ENCODE measurements at places on chromosomes 16 and 17.
A peak's percentile ranks its signal among the peaks of the same experiment; 100 is the strongest.

DNA sequence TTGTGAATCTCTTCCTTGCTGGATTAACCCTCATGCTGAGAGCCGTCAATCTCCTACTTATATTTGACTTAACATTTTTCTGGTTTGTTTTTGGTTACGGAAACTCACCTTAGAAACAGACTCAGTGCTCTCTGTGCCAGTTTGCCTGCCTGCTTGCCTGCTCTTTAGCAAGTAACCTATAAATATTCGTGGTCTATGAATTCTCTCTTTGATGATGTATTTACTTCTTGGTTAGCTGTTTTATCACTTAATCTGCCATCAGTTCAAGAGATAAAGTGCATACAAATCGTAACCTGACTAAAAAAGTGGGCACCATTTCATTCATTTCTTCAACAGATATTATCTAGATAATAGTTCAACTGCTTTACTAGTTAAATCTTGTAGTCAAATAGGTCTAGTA is 26.7 kb downstream of the CYB5B start:
- DNase-seq: no peak

DNA sequence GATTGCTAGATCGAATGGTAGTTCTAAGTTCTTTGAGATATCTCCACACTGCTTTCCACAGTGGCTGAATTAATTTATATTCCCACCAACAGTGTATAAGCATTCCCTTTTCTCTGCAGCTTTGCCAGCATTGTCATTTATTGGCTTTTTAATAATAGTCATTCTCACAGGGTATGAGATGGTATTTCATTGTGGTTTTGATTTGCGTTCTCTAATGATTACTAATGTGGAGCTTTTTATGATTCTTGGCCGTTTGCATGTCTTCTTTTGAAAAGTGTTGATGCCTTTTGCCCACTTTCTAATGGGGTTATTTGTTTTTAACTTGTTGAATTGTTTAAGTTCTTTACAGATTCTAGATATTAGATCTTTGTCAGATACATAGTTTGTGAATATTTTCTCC is 36.5 kb upstream of the BCAS3 start:
- no peak for DNase-seq

DNA sequence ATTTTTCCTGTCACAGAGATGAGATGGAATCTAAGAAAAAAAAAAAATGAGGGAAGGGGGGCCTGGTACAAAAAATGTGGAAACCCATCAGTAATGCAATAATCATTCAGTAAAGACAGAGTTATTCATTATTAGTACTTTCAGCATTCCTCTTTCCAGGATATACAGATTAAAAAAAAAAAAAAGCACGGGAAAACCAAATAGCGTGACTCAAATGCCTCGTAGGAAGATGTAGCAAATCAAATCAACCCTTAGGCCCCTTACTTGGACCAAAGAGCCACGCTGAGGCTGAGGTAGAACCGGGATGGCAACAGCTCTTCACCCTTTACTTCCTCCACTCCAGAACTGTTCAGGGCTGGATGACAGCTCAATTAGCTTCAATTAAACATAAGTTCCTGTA is 52.5 kb downstream of the SMG6 start:
- DNase-seq: no peak

GRCh38 chr17:34368946-34369500 is 6.0 kb upstream of the CCL1 start:
- DNase-seq: no peak

DNA sequence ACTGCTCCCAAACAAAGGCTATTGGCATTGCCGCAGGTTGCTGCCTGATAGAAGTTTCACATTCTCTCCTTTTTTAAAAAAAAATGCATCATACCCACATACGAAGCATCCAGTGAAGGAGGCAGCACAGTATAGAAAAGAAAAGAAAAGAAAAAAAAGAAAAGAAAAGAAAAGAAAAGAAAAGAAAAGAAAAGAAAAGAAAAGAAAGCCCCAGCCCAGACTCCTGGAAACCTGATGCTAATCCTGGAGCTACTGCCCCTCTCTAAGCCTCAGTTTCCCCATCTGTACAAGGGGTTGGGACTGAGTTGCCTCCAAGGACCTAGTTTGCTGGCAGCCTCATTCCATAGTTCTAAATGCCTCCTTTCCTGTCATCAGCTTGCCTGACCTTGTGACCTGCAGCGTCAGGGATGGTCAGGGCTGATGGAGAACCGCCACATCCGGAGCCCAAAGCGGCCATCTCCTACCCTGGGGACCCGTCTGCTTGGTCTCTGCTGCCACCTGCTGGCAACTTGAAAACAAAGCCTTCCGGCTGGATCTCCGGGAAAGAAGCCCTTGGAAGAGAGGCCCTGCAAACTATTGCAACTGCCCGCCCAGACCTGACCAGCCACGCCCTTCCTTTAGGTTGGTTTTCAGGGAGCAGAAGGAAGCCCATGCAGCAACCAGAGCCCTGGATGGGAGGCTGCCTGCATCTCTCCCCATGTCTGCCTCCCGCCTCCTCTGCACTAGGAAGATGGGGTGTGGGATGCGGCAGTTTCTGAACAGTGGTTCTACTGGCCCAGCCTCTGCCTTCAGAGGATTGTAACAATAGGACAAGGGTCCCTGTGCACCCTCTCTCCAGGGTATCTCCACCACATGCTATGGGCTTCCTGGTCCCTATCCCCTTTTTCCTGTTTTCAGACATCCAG is 13.0 kb downstream of the AIPL1 start:
- DNase-seq: peak; percentile 73

GRCh38 chr17:32944248-32945020 is 16.5 kb downstream of the TMEM98 start:
- no peak for DNase-seq

- peak; percentile 22 for DNase-seq
These were observed 100.6 kb downstream of the PITPNC1 start for GRCh38 chr17:67477687-67478086.

DNA sequence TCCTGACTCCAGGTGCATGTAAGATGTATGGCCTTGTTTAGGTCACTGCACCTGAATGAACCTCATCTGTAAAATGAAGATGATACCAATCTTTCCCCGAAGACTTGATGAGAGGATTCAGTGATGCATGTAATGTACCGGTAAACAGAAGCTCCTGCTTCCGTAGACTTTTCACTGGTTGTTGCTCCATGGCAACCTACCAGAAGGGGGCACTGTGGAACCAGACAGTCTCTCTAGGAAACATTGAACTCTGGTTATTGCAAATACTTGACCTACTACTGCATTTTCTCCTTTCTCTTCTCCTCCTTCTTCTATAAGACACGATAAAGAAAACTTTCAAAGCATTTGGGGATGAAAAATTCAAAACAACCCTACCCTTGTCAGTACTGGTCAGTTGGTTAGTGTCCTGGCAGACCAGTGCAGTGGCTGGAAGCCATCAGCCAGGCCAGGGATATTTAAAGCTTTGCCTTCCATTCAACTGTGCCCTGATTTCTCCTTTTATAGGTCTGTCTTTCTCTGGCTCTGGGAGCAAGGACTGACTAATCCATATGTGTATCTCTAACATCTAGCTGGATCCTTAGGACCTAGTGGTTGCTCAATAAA is 667.4 kb upstream of the SALL1 start:
- DNase-seq: no peak

DNA sequence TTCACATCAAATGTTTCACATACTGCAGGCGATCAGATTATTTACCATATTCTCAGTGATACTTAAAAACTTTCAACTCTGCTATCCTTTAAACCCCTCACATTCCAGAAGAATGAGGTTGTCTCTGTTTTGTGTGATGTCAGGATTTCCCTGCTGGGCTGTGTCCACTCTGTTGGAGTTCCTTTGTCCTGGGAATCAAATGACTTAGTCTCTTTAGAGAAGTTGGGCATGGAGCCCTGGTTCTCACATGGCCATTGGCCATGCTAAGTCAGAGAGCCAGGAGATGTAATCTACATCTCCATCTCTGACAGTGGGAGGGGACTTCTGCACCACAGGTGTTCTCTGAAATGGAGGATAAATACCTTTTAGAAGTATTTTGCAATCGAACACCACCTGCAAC is 205.1 kb upstream of the MAF start:
- DNase-seq: no peak

GRCh38 chr17:2067608-2068024 is 12.7 kb downstream of the HIC1 start:
- no peak for DNase-seq

GRCh38 chr17:53193044-53193443 is 629.7 kb upstream of the KIF2B start:
- DNase-seq: no peak

GRCh38 chr17:77924757-77925336 is 33.7 kb upstream of the TNRC6C start:
- DNase-seq: no peak

GRCh38 chr16:10635365-10636021 is 55.1 kb upstream of the EMP2 start:
- DNase-seq: no peak

GRCh38 chr17:2357931-2358434 is 20.7 kb downstream of the SGSM2 start:
- DNase-seq: no peak

- no peak for DNase-seq
These were observed 31.3 kb upstream of the DDX52 start for GRCh38 chr17:37674511-37674910.

- no peak for DNase-seq
These were observed 28.9 kb downstream of the WIPF2 start for GRCh38 chr17:40247926-40248495.

- DNase-seq: no peak
These were observed 92.9 kb downstream of the C16orf78 start for GRCh38 chr16:49466529-49466831.

DNA sequence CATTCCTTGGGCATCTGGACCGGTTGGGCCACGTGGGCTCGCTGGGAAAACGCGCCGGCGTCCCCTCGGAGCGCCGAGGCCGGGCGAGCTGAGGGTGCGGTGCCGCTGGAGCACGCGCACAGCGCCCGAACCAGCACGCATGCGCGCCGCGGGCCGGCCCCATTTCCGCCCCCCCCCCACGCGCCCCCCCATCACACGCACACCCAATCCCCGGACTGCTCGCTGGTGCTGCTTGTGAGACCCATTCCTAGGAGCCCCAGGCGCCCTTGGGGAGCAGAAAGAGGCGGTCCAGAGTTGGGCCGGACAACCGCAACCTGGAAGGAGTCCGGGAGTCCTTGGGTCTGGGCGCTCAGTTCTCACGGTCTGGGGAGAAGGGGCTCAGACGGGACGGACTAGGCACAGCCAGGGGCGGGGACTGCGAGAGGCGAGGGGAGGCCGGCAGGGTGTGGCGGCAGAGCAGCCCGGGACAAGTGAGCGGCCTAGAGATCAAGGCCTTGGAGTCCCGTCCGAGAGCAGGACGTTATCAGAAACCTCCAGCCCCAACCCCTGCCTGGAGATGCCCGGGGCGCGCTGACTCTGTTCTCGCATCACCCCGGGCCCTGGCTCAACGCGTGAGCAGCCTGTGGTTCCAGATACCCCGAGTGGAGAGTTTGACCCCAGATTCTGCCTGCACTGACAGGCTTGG is 6.0 kb upstream of the CBX8 start:
- no peak for DNase-seq

DNA sequence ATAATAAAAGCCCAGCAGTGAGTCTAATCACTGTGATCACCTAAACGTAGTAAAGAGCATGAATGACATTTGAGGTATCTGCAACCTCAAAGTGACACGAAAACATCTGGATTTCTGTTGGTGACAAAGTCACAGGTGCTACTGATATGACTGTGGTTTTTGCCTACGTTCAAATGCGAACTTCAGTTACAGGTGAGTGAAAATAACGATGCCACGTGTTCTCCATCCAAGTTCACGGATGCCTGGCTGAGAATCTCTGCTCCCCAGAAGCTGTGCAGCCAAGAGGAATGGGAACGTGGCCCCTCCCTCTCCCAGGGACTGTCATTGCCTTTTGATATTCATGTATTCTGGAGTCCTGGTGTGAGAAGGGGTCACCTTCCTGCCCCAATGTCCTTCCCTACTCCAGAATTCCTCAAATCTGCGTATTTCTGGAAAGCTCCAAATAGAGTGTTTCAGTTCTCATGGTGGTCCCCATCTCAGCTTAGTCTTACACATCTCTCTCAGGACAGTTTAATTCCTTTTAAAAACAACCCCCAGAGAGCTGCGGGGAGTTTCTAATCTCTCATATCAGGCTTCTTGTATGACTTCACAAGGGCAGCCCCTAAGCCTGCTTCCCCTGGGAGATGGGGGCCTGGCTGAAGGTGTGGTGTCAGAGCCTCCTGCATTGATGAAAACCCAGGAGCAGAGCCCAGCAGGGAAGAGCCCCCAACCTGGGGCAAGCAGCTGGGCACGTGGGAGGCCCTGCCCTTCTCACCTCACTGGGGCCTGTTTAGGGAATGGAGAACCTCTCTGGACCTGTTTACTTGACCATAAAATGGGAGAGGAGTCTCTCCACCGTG is 25.8 kb downstream of the PIK3R5 start:
- no peak for DNase-seq

GRCh38 chr16:87437911-87438610 is 45.9 kb downstream of the MAP1LC3B start:
- no peak for DNase-seq

DNA sequence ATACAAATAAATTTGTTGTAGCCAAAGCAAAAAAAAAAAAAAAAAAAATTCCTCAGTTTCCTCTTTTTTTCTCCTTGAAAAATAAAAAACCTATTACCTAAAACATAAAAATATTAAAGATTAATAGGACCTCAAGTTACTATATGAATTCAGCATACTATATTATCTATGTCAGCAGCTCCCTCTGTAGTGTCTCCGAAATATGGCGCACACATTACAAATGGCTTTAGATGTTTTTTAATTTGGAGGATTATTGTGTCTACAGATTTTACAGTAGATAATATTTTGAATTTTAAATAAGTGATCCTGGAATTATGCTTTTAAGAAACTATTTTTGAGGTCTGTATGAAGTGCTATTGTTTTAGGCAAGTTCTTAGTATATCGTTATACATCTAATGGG is 94.4 kb downstream of the NLK start:
- DNase-seq: no peak

- DNase-seq: no peak
These were observed 29.9 kb downstream of the PIEZO1 start for GRCh38 chr16:88754912-88755744.

GRCh38 chr16:81995651-81996050 is 15.6 kb downstream of the SDR42E1 start:
- no peak for DNase-seq

DNA sequence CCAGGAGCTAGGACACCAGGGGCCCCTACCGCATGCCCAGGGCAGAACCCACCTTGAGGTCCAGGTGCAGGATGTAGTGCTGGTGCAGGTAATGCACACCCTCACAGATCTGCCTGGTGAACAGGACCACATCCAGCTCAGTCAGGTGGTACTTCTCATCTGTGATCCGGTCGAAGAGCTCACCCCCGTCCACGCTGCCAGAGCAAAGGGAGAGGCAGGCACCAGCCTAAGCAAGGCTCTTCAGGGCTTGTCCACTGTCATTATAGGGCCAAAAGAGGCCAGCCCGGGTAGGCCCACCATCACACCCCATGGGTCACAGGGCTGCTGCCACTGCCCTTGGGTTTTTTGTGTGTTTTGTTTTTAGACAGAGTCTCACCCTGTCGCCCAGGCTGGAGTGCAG is 21.0 kb downstream of the MYLK3 start:
- DNase-seq: no peak

All from activated CD4-positive, alpha-beta T cell treated with anti-CD3 and anti-CD28 coated beads, Interleukin-2, amount 50 U/mL, for 24 hours (primary cell).